ENCODE measurements at places on chromosomes 2 and 18.
A peak's percentile ranks its signal among the peaks of the same experiment; 100 is the strongest.

GRCh38 chr2:145352484-145352883, 832.6 kb upstream of the ZEB2 start:
- DNase-seq = no peak

DNA sequence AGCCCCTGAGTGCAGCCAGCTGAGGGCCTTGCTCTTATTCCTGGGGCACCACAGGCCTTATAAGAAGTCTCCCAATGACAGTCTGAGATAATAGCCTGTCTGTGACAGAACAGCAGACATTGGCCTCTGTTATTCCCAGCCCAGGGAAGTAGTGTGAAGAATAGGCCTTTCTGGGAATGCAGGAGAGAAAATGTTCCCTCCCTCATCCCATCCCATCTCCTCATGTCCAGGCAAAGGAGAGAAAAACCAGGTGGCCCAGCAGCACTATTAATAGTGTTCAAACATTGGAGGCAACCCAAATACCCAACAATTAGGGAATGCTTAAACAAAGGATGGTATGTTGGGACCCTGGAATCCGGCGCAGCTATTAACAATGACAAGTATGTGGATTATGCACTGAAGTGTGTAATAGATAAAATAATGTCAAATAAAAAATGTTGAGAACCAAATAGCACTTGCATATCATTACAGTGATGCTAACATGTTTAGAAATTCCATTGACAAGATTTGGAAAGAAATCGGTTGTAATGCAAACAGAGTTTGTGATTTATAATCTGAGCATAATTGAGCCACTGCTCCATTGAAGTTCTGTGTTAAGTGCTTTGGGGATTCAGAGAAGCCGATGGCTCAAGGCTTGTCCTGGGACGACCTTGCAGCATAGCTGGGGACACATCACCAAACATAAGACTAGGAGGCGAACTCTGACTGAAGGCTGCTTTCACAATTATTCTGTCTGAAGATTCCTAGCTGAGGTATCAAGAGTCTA, 69.3 kb downstream of the LBH start:
- DNase-seq = peak; percentile 91

DNA sequence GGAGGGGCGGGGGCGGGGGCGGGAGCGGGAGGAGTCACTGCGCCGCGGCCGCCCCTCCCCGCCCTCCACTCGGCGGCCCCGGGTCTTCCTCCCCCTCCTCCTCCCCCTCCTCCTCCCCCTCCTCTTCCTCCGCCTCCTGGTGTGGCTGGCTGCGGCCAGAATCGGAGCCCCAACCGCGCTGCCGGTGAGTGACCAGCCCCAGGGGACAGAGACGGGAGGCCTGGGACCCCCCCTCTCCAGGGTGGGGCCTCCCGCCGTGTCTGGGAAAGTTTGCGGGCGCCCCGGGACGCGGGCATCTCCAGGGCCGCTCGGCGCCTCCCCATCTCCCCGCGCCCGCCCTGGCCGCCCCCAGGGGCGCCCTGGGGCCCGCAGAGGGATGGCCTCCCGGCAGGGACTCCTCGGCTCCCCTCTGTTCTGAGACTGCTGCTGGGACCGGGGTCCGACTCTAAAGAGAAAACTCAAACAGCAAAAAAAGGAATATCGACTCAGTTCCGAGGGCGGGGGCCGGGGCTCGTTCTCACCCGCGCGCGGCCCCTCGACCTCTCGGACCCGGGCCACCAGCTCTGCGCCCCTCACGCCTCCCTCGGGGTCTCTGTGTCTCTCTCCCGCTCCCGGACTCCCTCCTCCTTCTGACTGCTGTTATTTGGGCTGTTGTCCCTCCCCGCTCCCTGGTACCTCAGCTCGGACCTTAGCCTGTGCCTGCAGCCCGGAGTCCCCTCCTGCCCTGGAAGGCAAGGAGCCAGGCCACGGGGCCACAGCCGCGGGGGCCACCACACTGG, at the start of gene STON1:
Gene STON1, plus strand, starts transcription at position 122 of the 779 bp plus-strand sequence. CDS start 50,480 bp downstream, outside the sequence.
- peak; percentile 56 for DNase-seq

DNA sequence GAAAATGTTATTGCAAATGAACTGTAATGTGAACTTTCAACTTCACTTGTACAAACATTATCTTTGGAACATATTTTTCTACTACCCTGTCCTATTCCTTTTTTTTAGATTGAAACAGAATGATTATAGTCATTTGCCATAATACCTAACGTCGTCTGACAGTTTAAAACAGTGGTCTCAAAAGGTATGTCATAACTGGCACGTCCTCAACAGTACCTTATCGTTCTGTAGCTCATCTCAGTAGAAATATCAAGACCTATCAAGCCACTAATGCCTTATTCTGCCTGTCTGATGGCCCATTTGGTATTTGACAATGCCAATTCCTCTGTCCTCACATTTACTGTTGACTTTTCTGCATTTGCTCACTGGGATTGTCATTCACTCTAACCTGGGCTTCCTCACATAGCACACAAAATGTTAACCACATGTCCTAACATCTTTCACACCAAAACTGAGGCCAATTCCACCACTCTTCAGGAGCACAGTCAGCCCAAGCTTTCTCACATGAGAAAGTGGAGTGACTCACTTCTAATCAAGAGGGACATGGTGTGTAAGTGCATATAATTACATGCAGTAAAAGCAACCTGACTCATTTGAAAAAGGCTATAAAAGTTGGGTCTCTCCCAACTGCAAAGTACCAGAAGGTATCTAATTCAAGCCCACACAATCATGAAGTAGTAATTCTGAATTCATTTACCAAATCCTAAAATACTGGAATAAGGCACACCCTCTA, 34.8 kb downstream of the DNER start:
- DNase-seq = no peak

DNA sequence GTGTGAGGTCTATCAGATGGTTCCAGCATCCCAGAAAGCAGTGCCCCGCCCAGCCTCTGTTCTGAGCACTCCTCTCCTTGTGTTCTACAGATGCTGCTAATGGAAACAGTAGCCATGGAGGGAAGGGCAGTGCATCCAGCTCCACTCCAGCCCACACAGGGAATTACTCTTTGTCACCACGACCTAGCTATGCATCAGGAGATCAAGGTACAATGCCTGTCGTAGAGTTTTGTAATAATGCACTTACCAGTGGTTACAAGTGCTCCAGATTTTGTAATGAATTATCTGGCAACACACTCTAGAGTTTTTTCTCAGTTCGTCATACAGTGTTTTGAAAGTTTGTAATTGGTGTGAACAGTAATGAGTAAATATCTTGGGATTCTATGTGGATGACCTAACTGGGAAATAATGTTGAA, 161.1 kb downstream of the ESCO1 start:
- DNase-seq = peak; percentile 91

DNA sequence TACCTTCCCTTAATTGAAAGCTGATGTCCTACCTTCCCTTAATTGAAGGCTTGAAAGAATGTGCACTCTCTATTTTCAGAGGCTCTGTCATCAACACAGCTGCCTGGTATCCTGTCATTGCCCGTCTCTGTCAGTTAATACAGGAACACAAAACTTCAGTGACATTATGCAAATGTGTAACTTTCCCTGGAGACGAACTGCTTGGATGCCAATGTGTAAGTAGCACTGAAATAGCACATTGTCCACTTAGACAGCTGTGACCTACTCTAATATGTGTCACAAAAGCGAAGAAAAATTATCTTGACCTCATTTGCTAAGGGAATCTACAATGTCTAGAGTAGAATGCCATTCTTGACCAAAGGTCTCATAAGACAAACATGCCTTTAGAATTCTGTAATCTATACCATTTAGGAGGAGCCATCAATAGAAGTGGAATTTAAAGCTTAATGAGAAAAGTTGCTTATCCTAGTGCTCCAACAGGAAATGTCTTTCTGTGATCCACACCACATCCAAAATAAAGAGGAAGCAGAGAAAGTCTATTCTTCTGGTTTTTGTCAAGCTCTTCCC, 138.1 kb downstream of the BARD1 start:
- DNase-seq = no peak

DNA sequence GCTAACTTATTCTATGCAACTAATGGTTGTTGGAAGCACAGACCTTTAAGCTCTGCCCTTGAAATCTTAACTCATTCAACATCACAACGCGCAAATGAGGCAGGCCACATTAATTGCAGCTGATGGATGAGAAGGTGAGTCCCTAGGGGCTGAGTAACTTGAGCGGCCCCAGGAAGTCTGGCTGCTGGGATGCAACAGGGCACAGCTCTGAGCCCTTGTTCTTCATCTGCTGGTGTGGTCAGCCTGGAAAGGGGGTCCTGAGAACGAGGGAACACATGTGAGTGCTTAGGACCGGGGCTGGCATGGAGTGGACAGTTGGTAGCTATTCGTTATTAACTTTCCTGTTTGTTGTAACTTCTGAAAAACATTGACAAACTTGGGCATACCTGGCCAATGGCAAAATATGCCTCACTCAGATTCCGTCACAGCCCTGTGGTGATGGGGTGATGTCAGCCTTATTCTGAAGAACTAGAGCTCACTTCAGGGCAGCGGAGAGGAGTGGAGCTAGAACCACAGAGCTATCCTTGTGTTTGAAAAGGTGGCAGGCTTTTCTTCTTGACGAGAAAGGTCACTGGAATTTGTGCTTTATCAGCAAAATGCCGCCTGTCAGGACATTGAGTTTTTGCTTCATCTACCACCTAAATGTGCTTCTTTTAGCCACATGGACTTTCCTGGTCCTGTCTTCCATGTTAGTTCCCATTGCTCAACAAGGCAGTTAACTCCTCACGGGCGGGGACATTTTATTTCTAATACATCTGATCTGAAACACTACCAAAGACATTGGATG, 145.9 kb upstream of the FHL2 start:
- DNase-seq = no peak

GRCh38 chr2:34912084-34912483, 1313.0 kb upstream of the FAM98A start:
- no peak for DNase-seq

DNA sequence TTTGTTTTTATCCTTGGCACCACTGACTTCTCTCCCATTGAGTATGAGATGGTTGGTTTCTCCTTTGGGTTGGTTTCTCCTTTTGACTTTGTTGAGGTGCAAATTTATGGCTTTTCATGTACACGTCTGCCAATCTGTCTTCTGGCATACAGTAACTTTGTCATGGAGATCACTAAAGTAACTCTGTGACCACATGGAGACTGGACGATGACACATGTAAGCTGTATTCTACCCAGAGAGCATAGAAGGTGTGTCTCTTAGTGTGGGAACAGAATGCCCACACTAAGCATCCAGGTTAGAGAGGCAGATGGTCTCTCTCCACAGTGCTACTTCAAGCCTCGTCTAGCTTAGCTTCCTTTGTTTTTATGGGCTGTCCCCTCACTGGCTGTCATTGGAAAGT, 897.5 kb downstream of the SUCLG1 start:
- no peak for DNase-seq

All from fibroblast of skin of right quadriceps (primary cell).